ENCODE measurements at places on chromosomes 1 and 21. TPM values are rescaled to one million over a fixed set of nuclear protein-coding genes. Genes with fewer than 3 reads are reported as not detected.

The ERG gene
- total RNA-seq = not detected

The SLC45A3 gene
- 7.8 TPM for total RNA-seq

The VHLL gene
- total RNA-seq = not detected

The LRRC38 gene
- 0.15 TPM for total RNA-seq

The SUCO gene
- 44.1 TPM for total RNA-seq

The DPT gene
- total RNA-seq = not detected

The ARHGAP30 gene
- total RNA-seq = not detected

The UBL4B gene
- not detected for total RNA-seq

The YOD1 gene
- 6.0 TPM for total RNA-seq

The C8A gene
- total RNA-seq = not detected

The OR2W3 gene
- total RNA-seq = not detected

The CD244 gene
- not detected for total RNA-seq

The CLIC6 gene
- total RNA-seq = 0.02 TPM

The DYRK3 gene
- 22.3 TPM for total RNA-seq

The KRTAP23-1 gene
- not detected for total RNA-seq

The MFAP2 gene
- total RNA-seq = not detected

The TESK2 gene
- 3.4 TPM for total RNA-seq
